Pulmonary artery endothelial cell (primary cell): ENCODE measurements at places on chromosomes 4 and X. TPM values are rescaled to one million over a fixed set of nuclear protein-coding genes. Genes with fewer than 3 reads are reported as not detected.

Gene LIMCH1
- 23.8 and 24.1 TPM in 2 replicates for total RNA-seq

Gene USP17L28
- total RNA-seq = not detected in 2 replicates

Gene ERVMER34-1
- total RNA-seq = under 0.01 TPM in 1 of 2 replicates, not detected in the other

Gene RRAGB
- total RNA-seq = 13.6 and 22.1 TPM in 2 replicates

Gene PLS3
- 457 and 701 TPM in 2 replicates for total RNA-seq

Gene PPARGC1A
- not detected in 2 replicates for total RNA-seq
